ENCODE measurements at places on chromosomes 7 and 10.
A peak's percentile ranks its signal among the peaks of the same experiment; 100 is the strongest.

- peak; percentile 74 for ATAC-seq
Measured at GRCh38 chr7:47591655-47592572, 10.0 kb upstream of the TNS3 start.

DNA sequence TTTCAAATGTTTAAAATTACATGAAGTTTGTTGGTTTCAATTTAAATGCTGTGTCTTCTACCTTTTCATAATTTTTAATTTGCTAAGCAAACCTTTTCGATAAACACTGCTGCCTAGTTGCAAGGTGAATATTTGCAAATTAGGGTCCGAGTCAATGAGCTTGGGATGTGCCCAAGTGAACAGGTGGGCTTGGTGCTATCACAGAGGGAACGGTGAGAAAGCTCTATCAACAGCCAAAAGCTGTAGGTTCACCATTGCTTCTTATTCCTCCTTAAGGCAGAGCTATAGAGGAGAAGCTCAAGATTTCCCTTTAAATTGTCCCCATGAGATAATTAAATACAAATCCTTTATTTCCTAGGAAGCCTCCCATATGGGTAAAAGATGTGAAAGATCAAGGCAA is 245.3 kb upstream of the CELF2 start:
- ATAC-seq = no peak

DNA sequence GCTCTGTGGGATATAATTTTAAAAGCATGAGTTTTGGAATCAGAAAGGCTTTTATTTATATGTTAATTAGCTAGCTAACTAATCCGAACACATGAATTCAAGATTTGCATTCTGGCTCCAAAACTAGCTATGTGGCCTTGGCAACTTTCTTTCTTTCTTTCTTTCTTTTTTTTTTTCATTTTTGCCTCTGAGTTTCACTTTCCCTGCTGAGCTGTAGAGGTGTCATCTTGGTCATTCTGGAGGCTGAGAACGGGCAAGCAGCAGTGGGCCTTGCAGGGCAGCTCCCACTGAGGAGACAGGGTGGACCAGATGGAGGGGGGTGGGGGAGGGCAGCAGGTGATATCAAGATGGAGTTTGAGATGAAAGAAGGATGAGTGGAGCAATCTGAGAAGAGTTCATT is 24.8 kb upstream of the SFMBT2 start:
- no peak for ATAC-seq

GRCh38 chr10:34181553-34182300 is 633.4 kb downstream of the PARD3 start:
- peak; percentile 85 for ATAC-seq

GRCh38 chr10:69858201-69858600 is 56.5 kb downstream of the COL13A1 start:
- ATAC-seq = no peak

GRCh38 chr10:48364659-48365405 is 58.4 kb downstream of the MAPK8 start:
- peak; percentile 45 for ATAC-seq

- ATAC-seq = peak; percentile 97
Measured at GRCh38 chr7:111090846-111091245, at the start of gene LRRN3. Gene LRRN3 (plus strand): TSS chr7:111091127. CDS start chr7:111122773, 31,646 bp downstream.

- ATAC-seq = no peak
Measured at GRCh38 chr10:123445261-123445775, 220.8 kb upstream of the GPR26 start.

GRCh38 chr7:135690566-135690965 is 28.3 kb downstream of the STMP1 start:
- ATAC-seq = peak; percentile 72

DNA sequence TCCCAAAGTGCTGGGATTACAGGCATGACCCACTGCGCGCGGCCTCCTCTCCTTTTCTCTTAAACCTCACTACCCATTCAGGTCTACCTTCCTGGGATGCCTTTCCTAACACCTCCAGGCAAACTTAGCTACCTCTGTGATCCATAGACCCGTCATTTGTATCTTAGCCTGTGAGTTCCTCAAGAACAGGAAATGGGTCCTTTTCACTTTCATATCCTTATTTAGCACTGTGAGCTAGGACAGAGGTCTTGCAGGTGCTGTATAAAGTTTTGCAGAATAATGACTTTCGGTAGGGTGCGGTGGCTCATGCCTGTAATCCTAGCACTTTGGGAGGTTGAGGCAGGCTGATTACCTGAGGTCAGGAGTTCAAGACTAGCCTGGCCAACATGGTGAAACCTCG is 215.7 kb downstream of the RELN start:
- no peak for ATAC-seq

GRCh38 chr7:116353647-116354046 is 143.3 kb downstream of the TES start:
- no peak for ATAC-seq

DNA sequence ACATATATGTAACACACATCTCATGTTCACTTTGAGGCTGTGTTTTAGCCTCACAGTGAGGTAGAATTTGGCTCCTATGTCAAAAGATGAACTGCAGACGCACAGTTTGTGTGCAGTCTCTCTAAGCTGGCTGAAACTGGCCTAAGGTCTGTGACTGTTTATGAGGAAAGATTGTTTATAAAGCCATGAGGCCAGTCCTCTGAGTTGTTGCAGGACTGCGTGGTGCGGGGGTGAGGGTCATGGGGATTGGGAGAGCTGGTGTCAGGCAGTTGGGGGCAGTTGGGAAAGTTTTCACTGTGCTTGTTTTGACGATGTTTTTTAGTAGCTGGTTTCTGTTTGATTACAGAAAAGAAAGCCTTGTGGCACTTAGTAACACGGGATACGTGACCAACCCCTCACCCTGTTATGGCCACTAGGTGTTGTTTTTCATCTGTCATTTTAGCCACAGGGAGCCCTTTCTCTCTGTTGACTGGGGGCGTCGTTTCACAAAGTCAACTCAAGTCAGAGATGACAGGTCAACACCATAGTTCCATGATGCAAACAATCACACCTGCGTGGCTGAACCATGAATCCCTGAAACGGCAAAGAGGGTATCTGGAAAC is 310.9 kb downstream of the CCDC3 start:
- ATAC-seq = no peak

DNA sequence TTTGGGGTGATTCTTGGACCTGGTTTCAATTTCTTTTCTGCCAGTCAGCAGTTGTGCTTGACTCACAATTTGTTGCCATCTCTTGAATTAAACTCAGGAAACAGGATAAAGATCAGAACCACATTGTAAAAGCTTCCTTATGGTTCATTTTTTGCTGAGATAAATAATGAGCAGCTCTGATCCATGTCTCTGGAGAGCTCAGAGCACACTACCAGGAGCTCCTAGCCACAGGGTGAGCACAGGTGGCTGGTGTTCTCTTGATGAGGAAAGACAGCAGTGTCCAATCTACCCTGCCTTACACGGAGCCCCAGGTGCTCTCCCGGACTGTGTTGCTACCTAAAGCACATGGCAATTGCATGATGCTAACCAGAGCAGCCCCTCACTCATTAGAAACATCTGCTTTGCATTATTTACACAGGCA is 17.2 kb upstream of the FAM170B start:
- ATAC-seq = peak; percentile 31

DNA sequence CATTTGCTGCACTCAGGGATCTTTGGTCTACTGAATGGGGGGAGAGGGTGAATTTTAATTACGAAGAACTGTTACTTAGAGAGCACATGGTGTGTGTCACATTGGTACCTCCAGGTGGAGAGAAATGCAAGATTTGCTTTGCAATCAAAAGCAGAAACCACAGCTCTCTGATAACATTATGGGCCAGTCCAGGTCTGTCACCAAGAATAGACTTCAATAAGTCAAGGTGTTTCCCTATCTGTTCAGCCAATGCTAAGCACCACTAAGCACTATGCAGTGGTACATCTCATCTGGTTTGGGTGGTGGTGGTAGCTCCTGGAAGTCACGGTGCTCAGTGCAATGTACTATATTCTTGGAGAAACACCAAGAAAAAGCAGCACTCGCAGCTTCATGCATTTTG is 119.6 kb upstream of the AFAP1L2 start:
- no peak for ATAC-seq

DNA sequence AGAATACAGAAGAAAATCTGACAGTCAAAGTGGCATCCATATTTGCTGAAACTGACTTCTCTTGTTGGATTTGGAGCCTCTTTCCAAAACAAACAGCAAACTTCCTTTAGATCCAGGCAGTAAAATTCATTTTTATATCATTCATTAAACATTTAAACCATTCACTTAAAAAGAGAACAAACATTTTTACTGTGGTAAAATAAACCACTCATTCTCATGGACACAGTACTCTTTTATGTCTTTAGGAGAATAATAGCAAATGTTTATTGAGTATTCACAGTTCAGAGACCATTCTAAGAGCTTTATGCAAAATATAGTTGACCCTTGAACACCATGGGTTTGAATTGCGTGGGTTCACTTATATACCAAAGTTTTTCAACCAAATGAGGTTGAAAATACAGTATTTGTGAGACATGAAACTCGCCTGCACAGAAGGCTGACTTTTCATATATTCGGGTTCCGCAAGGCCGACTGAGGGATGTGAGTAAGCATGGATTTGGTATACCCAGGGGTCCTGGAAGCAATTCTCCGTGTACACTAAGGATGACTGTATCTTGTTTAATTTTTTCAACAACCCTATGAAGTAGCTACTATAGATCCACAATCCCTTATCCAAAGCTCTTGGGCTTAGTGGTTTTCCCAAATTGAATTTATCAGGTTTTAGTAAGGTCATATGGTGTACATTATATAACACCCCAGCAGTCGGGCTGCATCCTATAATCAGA is 49.1 kb downstream of the ATXN7L1 start:
- ATAC-seq = no peak

GRCh38 chr7:157129200-157129599 is 9.5 kb upstream of the UBE3C start:
- no peak for ATAC-seq

DNA sequence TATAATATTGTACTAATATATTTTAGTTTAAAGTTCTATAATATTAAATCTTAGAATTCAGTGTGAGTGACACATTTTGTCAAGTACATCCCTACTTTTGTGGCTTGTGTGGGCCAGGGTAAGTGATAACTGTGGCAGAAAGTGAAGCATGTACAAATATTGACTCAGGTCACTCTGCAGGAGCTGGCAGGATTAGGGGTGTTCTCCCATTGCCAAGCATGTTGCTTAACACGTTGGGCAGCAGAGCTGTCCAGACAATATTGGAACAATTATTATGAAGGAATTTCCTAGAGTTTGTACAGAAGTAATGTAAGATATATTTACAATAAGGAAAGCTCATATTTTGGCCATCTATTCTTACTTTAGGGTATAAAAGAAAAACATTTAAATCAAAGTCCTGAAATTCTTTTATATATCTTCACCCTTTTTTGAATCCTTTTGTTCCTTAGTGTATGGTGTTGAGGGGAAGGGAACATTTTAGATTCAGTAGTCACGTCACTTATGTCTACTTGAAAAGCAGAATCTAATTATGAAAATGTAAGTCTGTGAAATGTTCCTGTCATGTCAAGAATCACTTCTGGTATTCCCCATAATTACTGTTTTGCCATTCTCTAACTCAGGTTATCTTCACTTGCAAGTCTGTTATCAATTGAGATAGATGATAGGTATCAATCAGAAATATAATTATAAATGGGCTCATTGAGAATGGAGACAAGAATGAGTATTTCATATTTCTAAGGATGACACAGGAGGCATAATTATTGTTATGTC is 4.0 kb downstream of the HDAC9 start:
- no peak for ATAC-seq

DNA sequence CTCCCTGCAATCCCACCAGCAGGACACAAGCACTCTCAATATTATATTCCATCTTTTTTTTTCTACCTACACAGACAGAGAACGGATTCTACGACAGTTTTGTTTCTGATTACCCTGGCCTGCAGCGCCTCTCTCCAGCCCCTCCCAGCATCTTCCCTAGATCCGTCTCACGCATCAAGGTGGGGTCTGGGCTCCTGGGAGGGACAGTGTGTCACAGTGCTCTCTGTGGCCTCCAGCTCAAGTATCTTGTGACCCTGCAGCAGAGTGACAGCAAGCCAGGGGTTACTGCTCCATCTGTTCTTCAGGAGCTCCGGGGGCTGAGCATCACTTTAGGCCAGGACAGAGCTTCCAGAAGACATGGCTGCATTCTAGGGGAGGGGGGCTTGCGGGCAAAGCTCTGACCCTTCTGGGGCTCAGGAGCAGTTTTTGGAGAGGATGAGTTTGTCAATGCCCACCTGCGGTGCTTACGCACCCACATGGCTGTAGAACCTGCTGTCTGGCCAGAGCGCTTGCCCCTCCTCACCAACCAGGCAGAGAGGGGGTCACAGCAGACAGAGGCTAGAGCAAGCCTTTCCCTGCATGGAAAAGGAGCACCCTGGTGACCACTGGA is 22.6 kb downstream of the MYO1G start:
- ATAC-seq = no peak

DNA sequence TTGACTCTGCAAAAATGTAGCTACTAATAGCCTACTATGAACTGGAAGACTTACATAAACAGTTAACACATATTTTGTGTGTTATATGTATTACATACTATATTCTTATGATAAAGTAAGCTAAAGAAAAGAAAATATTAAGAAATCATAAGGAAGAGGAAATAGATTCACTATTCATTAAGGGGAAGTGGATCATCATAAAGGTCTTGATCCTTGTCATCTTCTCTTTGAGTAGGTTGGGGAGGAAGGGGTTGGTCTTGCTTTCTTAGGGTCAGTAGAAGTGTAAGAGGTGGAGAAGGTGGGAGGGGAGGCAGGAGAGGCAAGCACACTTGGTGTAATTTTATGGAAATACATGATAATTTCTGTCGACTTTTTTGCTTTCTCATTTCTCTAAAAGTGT is 81.3 kb downstream of the NAMPT start:
- no peak for ATAC-seq

GRCh38 chr10:86759073-86759672 is 2.8 kb downstream of the BMPR1A start:
- no peak for ATAC-seq

DNA sequence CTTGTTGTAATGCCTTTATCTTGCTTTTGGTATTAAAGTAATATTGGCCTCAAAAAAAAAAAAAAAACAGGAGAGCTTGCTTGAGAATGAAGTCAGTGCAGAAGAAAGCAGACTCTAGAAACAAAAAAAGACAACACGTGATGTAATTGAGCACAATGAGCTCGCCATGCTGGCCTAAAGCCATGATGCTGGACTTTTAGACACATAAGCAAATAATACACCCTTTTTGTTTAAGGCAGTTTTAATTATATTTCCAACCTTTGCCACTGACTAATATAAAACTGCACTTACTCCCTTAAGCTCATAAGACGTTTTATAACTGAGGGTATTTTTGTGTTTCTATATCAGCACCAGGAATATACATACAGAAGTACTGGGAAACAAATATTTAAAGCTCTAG is 798.3 kb downstream of the KCNMA1 start:
- ATAC-seq = no peak

GRCh38 chr10:27620430-27621397 is 116.6 kb downstream of the RAB18 start:
- no peak for ATAC-seq

DNA sequence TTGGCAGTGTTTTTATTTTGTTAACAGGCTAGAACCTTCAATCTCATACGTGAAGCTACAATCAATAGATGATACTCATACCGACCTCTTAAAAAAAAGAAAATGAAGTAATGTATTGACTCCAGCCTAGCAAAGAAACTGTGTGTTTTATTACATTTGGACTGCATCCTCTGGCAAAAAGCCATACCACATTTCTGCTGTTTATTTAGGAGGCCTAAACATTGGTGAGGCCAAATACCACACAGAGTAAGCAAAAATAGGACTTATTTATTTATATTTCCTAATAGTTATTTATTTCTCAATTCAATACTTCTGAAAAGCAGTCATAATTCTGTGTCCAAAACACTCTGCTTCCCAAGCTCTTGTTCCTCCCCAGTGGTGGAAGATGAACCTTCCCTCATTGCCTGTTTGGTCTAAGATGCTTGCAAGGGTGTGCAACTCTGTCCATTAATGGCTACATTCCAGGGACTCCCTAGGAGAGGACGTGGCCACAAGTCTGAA is 398.8 kb upstream of the KLF6 start:
- peak; percentile 27 for ATAC-seq

- ATAC-seq = no peak
Measured at GRCh38 chr7:409339-410281, 110.0 kb downstream of the PDGFA start.

Data from SK-N-SH treated with all-trans-retinoic acid at 6 μM for 48 hours (cell line).